Stomach (tissue), 19 donors: ENCODE measurements at places on chromosomes 2 and 18. TPM values are rescaled to one million over a fixed set of nuclear protein-coding genes. Genes with fewer than 3 reads are reported as not detected.

ASAP2 gene
- total RNA-seq, result 32.1 TPM

ACMSD gene
- total RNA-seq, result not detected

TLX2 gene
- not detected for total RNA-seq

LRATD1 gene
- total RNA-seq, result not detected

MATN3 gene
- total RNA-seq, result not detected

BOLL gene
- not detected for total RNA-seq
